ENCODE measurements at places on chromosomes 13 and 19.

DNA sequence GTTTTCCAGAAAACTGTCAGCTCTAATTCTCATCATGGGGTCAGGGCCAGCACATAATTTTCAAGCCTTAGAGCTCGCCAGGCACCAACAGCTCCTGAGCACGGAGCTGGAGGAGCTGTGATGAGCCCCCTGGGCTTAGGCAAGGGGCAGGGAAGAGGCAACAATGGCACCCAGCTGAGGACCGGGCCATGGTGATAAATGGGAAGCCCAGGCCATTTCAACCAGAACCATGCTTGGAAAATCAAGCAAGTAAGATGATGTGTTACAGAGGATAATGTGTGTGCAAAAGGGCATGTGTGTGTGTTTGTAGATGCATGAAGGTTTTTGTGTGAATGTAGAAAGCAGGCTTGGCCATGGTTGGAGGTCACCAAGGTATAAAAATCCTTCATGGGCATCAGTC is 66.8 kb upstream of the UBAC2 start:
- DNase-seq, result no peak

DNA sequence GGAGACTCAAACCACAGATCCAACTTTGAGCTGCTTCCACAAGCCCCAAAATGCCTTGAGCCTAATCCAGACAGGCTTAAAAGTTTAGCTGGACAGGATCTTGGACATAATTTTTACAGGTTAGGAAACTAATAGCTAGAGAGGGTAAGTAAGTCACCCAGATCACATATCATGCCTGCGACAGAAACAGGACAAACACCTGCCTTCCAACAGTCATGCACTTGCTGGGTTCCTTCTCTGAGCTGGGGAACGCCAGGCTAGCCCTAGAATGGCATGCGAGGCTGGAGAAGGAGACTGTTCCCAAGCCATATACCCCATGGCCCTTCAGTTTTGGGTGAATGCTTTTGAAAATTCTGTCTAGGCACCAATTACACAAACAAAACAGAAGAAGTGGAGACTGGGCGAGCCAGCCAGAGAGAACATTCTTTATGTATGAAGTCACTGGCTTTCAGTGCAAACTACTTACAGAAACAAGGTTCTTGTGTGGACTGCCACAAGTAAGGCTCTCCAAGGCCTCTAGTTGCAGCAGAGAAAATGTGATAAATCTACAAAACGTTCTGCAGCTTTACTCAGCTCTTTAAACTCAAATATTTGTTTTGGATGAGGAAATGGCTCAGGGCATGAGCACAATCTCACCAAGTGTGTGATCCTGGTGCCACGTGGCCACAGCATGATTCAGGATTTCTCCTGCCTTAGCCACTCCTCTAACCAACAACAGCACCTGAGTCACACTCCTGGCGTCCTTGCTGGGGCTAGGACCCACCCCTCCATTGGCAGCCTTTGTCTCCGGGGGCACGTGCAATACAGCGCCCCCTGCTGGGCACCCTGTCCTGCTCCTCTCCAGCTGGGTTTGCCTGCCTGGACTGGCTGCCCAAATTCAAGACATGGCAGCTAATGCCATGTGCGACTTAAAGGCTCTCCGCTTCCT is 73.4 kb upstream of the UBL3 start:
- peak; percentile 99 for DNase-seq

DNA sequence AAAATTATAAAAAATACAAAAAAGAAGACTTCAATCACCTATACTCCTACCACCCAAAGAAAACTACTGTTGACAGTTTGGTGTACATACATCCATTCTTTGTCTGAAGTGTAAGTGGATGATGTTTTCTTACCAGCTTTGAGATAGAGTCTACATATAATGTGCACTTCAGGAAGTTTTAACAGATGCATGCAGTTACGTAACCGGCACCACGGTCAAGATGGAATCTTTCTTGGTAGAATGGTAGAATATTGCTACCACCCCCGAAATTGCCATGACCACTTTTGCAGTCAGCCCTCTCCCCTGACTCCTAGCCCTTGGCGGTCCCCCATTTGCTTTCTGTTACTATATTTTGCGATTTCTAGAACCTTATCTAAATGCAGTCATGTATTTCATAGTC is 1.4 kb downstream of the CUL4A start:
- DNase-seq, result no peak

DNA sequence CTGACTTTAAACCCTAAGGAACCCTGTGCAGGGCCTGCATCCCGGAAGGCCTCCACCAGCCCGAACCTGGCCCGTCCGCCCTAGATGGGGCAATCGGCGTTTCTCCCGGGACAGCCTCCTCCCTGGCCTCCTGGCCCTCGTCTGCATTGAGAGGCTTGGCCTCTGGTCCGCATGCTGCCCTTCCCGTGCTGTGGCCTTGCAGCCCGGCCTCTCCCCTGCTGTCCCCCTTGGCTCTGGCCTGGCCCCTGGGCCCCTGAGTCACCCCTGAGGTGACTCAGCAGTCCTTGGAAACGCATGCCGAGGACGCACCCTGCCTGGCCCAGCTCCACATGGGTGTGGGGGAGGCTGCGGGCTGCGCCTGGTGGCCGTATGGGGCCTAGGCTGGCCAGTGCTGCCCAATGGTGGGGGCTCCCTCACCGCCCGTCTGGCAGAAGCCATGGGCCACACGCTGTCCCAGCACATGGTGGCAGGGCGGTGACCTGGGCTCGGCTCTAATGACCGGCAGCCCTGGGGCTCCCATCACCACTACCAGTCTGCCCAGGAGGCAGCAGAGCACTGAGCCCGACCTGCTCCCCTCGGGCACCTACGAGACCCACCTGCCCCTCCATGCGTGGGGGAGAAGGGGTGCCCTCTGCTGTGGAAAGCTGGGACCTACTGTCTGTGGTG is 25.7 kb downstream of the SH3GL1 start:
- peak; percentile 79 for DNase-seq

DNA sequence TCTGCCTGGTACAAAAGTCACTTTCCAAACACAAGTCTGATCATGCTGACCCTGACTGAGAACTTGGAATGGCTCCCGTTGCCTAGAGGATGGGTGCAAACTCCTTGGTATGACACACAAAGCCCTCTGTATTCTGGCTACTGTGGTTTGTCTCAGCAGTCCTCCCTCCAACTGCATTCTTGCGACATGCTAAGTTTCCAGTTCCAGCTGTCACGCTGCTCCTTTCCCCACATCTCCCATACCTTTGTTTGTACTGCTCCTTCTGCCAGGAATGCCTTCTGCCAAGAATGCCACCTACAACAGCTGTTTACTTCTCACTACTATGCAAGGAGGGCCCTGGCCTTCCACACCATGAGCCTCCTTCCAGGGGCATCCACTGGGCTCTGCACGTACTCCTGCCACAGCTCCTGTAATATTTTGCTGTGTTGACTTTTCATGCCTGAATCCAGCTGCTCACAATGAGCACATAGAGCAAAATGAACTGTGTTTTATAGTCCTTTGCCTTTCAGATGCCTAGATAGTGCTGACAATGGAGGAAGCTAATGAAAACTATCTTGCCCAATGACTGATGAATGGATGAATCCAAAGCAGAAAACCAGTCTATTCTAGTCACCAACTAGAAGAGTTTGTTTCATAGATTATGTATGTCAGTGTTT is 543.7 kb downstream of the EFNB2 start:
- DNase-seq, result no peak

GRCh38 chr19:694481-695351 is 536 bp downstream of the PRSS57 start:
- DNase-seq, result no peak

DNA sequence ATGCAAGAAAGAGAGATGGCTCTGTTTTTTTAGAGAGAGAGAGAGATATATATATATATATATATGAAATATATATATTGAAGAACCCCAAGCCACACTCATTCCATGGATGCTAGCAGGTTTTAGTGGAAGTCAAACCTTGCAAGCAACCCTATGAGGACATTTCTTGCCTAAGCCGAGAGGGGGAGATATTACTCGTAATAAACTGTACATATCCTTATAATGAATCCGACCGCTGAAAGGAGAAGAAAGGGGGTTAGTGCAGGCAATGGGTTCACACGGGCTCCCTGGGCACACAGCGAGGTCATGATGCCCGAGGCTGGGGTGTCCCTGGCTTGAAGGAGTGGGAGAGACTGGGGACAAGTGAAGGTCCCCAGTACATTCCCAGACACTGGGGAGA is 78.3 kb downstream of the IER2 start:
- DNase-seq, result no peak

GRCh38 chr19:34364830-34365462 is at the start of gene GPI:
TSS of gene GPI (plus strand) at chr19:34365196. CDS start at chr19:34365267, 71 bp downstream.
- DNase-seq, result peak; percentile 61

GRCh38 chr13:95834134-95834765 is 157.3 kb downstream of the DNAJC3 start:
- DNase-seq, result peak; percentile 32

GRCh38 chr13:80979035-80979641 is 638.2 kb upstream of the SPRY2 start:
- peak; percentile 57 for DNase-seq

GRCh38 chr13:50592412-50593155 is 250.9 kb downstream of the DLEU7 start:
- no peak for DNase-seq

GRCh38 chr19:3607303-3608078 is 816 bp upstream of the TBXA2R start:
- no peak for DNase-seq

DNA sequence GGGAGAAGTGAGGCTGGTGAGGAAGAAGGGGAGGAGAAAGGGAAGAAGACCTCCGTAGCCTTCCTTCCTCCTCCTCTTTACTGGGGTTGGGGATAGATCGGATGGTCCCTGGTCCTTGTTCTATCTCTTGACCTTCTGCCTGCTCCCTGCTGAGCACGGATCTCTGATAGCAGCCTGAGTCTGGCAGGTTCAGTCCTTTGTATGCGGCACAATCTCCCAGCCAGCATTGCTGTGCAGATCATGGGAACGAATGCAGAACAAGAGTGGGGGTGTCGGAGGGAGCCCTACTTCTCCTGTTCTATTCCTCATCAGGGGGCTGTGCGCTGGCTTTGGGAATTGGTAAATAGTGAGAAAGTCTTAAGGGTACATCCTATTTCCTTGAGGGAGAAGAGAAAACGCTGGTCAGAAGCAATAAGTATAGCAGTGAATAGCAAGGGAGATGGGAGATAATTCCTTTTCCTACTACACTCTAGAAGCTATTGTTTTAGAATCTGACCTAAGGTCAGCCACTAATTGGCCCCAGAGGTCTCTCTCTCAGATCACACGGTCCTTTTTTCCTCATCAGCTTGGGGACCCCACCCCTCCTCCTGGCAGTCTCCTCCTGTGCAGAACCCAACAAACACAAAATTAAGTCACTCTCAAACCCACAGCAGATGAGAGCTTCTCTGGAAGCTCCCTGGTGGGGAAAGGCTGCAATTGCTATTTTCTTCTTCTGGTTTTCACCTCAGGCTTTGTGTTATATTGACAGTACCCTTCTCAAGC is 41.0 kb downstream of the KL start:
- peak; percentile 29 for DNase-seq

GRCh38 chr13:110644892-110645521 is 29.7 kb downstream of the NAXD start:
- no peak for DNase-seq

- DNase-seq, result no peak
Observed at GRCh38 chr19:41590936-41591335, 15.0 kb downstream of the CEACAM21 start.

- DNase-seq, result no peak
Observed at GRCh38 chr19:40598918-40599307, 2.3 kb upstream of the LTBP4 start.

- no peak for DNase-seq
Observed at GRCh38 chr19:36013280-36014011, 567 bp downstream of the ALKBH6 start.

GRCh38 chr19:47315125-47315821 is 5.6 kb downstream of the C5AR1 start:
- DNase-seq, result peak; percentile 97

GRCh38 chr13:46609052-46609451 is 56.1 kb downstream of the LRCH1 start:
- DNase-seq, result peak; percentile 13

DNA sequence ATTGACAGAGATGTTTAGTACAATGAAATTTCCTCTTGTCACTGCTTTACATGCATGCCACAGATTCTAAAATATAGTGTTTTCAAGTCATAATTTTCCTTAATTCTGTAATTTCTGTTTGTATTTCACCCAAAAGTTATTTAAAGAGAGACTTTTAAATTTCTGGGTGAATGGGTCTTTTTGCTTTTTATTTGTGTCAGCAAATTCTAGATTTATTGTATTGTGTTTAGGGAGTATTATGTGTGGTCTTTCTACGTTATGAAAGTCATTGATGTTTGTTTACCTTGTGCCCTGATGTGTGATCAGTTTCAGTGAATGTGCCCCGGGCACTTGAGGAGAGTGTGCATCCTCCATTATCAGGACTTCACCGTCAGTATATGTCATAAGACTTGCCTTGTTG is 92.7 kb downstream of the SGCG start:
- no peak for DNase-seq

DNA sequence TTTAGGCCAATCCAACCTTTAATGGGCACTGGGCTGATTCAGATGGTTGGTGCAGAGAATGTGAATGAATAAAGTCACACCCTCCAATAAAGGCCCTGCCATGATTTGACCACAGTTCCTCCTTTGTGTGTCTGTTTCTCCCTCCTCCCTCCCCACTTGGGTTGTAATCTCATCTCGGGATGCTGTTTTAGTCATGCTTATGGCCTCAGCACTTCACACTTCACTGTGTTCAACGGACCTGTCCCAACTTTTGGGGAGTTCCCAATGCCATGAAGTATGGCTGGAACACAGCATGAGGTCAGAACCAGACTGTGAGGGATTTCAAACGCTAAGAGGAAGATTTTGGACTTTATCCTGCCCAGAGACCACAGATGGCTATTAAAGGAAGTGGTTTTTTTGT is 5.6 kb upstream of the RAB8A start:
- DNase-seq, result no peak

- no peak for DNase-seq
Observed at GRCh38 chr13:30078059-30078458, 227.6 kb upstream of the UBL3 start.

DNA sequence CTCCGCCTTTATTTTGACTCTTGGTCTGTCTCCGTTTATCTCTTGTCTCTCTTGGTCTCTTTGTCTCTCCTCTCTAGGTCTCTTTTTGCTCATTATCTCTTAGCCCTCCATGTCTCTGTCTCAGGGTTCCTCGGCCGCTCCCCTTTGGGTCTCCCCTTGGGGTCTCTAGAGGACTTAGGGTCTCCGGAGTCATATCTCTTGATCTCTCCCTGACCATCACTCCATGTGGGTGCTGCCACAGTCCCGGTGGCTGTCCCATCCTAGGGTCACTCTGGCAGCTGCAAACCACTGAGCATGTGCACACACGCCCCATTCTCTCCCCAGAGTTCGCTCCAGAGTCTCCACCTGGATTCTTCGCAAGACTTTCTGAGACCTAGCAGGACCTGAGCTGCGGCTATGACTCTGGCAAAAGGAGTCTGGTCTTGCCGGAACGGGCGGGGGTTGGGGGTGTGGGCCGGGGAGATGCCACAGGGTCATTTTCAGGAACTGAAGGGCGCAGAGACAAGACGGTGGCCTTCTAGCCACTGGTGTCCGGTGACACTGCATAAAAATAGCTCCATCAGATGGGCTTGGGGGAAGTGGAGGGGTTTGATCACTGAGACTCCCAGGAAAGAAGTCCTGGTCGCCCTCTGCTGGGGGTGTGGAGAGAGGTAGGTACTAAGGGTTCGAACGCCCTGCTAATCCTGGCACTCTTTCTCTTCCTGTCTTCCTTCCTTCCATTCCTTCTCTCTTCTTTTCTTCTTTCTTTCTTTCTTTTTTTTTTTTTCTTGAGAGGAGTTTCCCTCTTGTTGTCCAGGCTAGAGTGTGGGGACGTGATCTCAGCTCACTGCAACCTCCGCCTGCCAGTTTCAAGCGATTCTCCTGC is 1.2 kb upstream of the KCNA7 start:
- DNase-seq, result peak; percentile 32

GRCh38 chr13:65725006-65725405 is 1505.1 kb downstream of the PCDH9 start:
- DNase-seq, result no peak

Data from HepG2 (cell line).